H54 (cell line): ENCODE measurements at places on chromosomes 11 and 22.

- no peak for DNase-seq
These were observed 12.7 kb upstream of the AMOTL1 start for GRCh38 chr11:94755494-94755893.

DNA sequence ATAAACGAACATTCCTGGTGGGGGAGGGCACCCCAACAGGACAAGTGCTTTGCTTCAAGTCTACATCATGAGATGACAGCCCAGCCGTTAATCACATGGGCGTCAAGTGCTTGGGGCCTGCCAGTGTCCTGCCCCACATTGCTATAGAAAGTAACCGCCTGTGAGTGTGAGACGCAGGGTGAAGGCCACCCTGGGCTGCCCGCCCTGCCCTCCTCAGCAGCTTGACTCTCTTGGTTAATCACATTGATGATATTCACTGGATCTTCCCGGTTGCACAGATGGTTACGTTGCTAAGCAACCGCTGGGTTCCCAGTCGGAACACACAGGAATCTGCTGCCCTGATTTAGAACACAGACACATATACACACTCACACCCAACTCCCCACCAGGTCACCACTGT, 79.3 kb downstream of the CTTN start:
- no peak for DNase-seq

GRCh38 chr11:12764187-12764914, 90.1 kb downstream of the TEAD1 start:
- DNase-seq, result no peak

DNA sequence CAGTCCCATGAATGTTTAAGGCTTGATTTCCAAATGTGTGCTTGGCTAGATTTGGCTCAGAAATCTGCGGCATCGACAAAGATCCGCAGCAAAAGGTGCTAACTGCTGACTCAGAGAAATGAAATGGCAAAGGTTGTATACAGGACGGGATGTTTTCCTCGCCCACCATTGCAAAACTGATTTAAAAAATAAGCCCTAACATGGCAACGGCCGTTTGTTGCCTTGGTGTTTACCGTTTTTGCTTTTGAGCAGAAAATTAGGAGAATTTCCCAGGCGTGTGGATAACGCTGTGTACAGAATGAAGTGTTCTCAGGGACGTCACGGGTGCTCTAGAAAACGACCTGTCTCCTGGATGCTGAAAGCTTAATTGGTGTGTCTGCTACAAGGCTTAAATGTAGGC, 70.2 kb downstream of the ARHGAP8 start:
- no peak for DNase-seq

GRCh38 chr11:83691451-83691950, 405.3 kb upstream of the CCDC90B start:
- DNase-seq, result no peak

DNA sequence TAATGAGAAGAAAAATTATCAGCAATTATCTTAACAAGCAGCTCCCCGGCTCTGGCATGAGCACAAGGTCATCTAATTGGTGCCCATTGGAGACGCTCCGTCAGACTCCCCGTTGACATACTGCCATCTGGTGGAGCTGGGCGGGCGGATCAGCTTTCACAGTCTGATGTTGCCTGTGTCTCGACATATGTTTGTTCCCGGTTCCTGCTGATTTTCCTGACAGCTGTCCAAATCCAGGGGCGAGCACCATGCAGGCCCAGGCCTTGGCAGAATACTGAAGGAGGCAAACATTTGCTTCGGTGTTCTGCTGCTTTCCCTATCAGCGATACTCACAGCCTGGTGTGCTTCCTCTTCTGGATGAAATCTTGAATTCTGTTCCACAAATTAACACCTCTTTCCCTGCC, 43.8 kb upstream of the BARX2 start:
- peak; percentile 44 for DNase-seq

GRCh38 chr22:21714059-21714770, 21.4 kb downstream of the YPEL1 start:
- no peak for DNase-seq

- no peak for DNase-seq
These were observed 306.8 kb downstream of the CADM1 start for GRCh38 chr11:115197433-115197832.

GRCh38 chr11:2420502-2421225, 20.1 kb downstream of the TSSC4 start:
- DNase-seq, result peak; percentile 93

GRCh38 chr11:9758637-9759518, 95.0 kb downstream of the SWAP70 start:
- DNase-seq, result peak; percentile 81

- no peak for DNase-seq
These were observed 232.0 kb upstream of the ZBED5 start for GRCh38 chr11:11089805-11090204.

- DNase-seq, result no peak
These were observed 74.4 kb downstream of the WNT11 start for GRCh38 chr11:76131671-76132631.

GRCh38 chr11:118353084-118353710, 6.2 kb upstream of the UBE4A start:
- DNase-seq, result no peak

GRCh38 chr11:22780952-22781593, 48.5 kb downstream of the SVIP start:
- DNase-seq, result no peak

DNA sequence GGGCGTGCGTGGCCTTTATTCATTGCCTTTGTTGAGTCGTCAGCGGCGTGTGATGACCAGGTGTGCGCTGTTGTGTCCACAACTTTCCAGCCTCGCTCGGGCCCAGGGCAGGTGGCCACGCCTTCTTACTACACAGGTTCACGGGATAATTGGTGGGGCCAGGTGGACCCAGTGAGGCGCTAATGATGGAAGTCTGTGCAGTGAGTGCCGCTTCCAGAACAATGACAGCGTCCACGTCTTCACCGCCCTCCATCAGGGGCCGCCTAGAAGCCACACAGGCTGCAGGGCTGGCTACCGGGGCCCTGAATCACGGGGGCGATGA, 1197.3 kb downstream of the BRD1 start:
- no peak for DNase-seq

GRCh38 chr22:44459041-44459440, 39.0 kb downstream of the RTL6 start:
- DNase-seq, result no peak

GRCh38 chr11:44536788-44537516, 28.5 kb upstream of the CD82 start:
- DNase-seq, result no peak

- no peak for DNase-seq
These were observed 61.5 kb upstream of the PITPNB start for GRCh38 chr22:27980424-27981148.

- DNase-seq, result no peak
These were observed 556.1 kb downstream of the SOX6 start for GRCh38 chr11:15800111-15800800.

DNA sequence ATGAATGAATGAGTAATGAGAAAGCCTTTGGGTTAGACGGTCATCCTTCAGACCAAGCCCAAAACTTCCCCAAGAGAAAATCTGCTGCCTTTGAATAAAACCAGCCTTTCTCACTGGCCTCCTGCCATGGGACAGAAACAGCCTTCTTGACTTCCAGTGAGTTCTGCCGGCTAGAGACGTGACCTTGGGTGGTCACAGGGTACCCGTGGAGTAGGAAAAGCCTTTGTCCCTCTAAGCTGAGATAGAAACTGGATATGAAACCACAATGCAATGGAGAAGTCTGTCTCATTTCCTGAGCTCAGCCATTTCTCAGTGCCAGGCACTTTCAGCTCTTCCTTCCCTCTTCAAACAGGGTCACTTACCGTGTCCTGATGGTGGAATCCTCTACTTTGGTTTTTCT, 21.2 kb upstream of the YWHAH start:
- no peak for DNase-seq

DNA sequence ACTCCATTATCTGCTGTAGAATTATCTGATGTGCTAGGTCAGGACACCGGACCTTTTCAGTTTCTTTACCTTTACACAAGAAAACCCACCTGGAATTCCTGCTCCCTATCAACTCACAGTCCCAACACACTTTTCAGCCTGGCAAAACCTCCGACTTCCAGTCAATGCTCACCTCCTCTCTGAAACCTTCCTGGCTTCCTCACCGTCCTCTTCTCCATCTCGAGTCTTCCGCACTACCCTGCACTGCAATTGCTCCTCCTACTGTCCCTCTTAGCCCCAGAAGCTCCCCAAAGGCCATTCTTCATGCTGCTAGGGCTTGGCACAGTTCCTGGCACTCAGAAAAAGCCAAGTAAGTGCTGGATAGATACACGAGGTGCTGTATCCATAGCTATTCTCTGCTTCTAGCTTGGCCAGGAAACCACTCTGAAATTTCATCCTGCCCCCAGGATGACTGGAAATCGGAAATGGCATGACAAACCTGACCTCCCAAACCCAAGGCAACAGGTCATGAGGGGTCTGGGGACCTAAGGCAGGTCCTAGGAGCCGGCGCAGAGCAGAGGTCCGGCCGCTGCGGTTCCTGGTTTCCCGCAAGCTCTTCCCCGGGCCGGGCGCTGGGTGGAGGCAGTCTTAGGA, 702 bp downstream of the SYN3 start:
- no peak for DNase-seq

DNA sequence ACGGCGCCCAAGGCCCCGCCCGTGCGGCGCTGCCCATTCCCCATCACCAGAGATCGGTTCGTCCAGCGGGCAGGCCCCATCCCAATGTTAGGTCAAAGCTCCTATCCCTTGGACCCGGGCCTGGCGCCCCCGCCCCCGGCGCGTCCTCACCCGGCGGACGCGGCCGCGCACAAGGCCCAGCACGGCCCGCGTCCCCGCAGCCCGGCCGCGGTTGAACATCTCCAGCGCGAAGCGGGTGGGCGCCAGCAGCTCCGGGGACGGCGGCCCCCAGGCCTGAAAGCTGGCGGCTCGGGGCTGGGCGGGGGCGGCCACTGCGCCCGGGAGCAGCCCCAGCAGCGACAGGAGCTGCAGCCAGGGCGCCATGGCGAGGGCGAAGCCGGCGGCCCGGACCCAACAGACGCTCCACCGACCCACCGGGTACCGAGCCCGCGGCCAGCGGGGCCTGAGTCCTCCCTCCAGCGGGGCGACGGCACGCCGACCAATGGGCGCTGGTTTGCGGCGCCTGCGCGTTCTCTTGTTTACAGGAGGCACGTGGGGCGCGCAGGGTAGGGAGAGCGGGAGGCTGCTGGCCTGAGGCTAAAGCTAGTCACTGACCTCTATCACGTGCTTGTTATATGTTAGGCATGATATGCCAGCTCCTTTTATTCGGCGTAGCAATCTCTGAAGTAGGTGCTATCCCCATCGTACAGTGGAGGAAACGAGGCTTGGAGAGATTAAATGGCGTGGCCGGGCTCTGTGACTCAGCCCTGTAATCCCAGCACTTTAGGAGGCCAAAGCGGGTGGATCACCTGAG, at the start of gene CTSF:
Gene CTSF (minus strand): TSS at position 483 of the 793 bp plus-strand sequence. CDS start 120 bp downstream, at position 363.
- peak; percentile 76 for DNase-seq

DNA sequence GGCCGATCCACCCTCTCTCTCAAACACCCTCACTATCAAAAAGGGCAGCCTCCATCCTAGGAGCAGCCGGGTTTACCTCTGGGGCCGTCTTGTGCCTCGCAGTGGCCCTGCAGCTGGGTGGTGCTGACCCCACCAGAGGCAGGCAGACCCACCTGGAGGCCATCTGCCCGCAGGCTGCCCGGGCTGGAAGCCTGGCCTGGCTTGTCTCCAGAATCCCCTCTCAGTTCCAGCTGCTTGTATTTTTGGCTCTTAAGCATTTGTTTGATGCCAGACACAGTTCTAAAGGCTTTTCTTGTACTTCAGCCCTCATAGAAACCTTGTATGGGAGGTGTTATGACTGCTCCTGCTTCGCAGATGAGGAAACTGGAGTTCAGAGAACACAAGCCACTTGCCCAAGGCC, 4.2 kb upstream of the NFAM1 start:
- DNase-seq, result no peak

GRCh38 chr22:46079861-46080821, 70.2 kb upstream of the PPARA start:
- DNase-seq, result no peak

DNA sequence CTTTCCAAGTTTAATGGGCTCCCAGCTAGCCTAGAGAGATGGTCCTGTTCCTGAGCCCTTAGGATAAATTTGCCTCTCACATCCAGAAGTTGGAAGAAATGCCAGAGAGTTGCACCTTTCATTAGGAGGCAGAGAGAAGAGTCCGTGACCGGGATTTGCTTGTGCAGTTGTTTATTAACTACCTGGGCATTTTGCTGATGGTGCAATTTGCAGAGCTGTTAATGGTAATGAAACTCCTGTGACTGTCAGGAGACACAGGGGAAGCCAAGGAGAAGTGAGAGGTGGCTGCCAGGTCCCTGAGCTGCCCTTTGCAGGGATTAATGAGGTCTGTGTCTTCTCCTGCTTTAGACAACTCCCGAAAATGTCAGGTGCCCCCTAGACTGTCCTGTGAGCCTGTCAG, 69.1 kb upstream of the B3GAT1 start:
- no peak for DNase-seq

DNA sequence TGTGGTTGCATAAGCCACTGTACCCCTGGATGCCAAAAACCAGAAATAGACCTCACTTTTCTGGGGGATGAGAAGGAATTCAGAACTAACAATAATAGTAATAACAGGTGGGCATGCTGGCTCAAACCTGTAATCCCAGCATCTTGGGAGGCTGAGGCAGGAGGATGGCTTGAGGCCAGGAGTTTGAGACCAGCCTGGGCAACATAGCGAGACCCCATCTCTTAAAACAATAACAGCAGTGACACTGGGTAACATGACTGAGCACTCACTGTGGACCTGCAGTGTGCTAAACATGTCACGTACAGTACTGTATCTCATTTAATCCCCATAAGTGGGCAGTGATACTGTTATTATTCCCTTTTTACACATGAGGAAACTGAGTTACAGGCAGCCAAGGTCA, 10.0 kb downstream of the FLRT1 start:
- no peak for DNase-seq

DNA sequence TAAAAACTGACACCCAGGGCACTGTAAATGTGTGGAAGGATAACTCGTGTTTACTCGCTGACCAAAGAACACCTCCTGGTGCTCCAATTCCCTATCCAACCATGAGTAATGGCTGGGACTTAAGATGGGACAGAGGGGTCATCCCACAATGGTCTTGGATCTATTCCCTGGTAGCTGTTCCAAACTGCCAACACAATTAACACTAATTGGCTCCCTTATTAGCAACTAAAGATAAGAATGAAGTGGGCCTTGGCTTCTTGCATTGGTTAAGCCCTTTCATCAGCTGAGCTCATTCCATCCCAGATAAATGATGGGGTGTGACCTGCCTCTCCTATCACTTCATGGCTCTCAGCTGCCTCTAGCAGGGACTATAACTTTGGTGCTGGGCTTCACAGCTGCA, 1.5 kb upstream of the SIK3 start:
- DNase-seq, result no peak

- DNase-seq, result no peak
These were observed 5.2 kb downstream of the APOBEC3B start for GRCh38 chr22:38987171-38987895.

DNA sequence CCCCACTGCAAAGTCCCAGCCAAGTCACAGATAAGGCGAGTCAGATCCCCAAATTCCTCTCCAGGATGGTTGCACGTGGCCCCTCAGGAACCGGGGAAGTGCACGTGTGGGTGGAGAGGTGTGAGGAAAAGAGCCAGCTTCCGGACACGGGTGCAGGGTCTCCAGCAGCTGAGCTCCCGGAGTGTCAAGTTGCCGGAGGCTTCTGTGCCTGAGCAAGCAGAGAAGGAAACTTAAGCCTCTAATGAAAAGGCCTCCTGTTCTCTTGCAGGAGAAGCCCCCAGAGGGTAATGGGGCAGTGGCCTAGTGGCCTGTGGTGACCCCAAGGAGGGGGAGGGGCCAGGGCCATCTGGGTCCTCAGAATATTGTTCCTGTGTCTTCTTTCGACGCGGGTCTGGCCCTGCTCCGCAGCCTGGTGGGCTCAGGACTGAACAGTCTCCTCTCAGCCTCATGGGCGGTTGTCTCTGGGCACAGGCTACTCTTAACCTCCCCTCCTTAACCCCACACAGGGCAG, 147.9 kb downstream of the FEZ1 start:
- DNase-seq, result no peak

GRCh38 chr11:28146123-28146751, 38.0 kb downstream of the METTL15 start:
- DNase-seq, result peak; percentile 6
